ENCODE measurements at places on chromosomes 12 and 14. TPM values are rescaled to one million over a fixed set of nuclear protein-coding genes. Genes with fewer than 3 reads are reported as not detected.

Gene CLEC7A
- not detected for polyA plus RNA-seq

Gene KRT74
- 0.35 TPM for polyA plus RNA-seq

Gene CEBPE
- polyA plus RNA-seq: not detected

Gene BHLHE41
- 23.3 TPM for polyA plus RNA-seq

Gene SLCO1A2
- 0.42 TPM for polyA plus RNA-seq

Gene TC2N
- polyA plus RNA-seq: not detected

Gene OVCH1
- polyA plus RNA-seq: 3.0 TPM

Gene DLGAP5
- polyA plus RNA-seq: not detected

Gene TPH2
- polyA plus RNA-seq: not detected

Measured in Purkinje cell (primary cell).